ENCODE measurements at places on chromosomes 7 and 10.

- DNase-seq, result no peak
Measured at GRCh38 chr7:5758753-5759335, 22.6 kb downstream of the RNF216 start.

GRCh38 chr10:127117125-127117524 lies 79.3 kb downstream of the INSYN2A start:
- no peak for DNase-seq

DNA sequence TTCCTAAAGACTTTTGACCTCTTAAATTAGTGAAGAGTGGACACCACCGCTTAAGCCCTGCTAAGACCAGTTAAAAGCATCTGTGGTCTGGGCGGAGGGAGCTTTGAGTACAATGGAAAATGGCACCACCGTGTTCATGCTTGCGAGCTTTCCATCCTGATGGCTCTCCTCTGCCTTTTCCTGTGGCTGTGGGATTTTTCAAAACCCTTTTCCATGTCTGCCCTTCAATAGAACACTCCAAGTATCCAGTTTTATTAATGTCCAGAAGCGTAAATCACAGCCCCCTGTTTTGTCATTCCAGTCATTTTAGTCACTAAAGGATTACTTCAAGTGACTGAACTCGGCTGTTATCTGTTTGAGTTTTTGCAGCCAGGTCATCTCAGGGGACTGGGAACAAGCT lies 181.8 kb downstream of the MGMT start:
- no peak for DNase-seq

- no peak for DNase-seq
Measured at GRCh38 chr7:104903846-104904245, 110.2 kb upstream of the KMT2E start.

- no peak for DNase-seq
Measured at GRCh38 chr10:97494863-97495506, 3.2 kb downstream of the MMS19 start.

- DNase-seq, result no peak
Measured at GRCh38 chr10:94005050-94005449, 11.3 kb downstream of the PLCE1 start.

DNA sequence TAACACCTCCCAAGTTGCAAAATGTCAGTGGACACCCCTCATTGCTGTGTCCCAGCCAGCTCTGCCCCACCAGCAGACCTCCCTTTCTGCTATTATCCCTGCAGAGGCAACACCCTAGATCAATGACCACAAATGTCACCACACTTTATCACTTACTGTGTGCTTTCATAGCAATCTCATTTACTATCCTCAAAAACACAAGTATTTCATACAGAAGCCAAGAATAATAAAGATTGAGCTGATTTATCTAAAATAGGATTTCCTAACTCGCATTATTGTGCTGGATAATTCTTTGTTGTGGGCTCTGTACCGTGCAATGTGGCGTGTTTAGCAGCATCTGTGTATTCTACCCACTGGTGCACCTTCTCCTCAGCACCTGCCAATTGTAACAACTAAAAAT lies 13.2 kb upstream of the ABCB5 start:
- DNase-seq, result no peak

GRCh38 chr7:121081327-121081936 lies 92.9 kb downstream of the CPED1 start:
- DNase-seq, result no peak

- DNase-seq, result no peak
Measured at GRCh38 chr10:72277340-72277995, 3.7 kb downstream of the DDIT4 start.

DNA sequence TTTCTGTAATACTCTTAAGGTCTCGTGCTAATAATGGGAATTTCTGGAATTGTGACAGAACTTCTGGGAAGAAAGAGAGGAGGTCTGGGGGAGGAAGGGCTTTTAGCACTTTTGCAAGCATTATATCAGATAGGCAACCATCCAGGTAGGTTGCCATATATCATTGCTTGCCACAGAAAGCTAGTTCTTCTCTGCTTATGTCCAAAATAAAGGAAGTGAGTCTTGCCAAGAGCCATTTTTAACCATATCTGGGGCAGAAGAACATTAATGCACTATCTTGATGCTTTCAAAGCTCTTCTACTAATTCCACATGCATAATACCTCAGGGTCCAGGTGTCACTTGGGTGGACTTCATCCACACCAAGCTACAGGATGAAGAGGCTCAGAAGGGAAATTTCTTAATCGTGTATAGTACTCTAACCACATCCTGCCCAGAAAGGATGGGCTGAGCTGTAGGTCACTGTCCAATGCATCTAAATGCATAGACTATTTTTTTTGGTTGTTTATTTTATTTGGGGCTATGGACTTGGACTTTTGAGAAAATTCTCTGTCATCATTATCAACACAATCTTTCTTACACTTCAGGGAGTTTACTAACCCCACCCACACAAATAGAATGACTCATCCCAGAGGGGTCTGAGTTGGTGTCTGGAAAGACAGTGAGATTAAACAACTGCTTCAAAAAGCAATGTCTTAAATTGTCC lies 68.9 kb upstream of the ADO start:
- DNase-seq, result no peak

GRCh38 chr7:128399991-128400390 lies 9.8 kb downstream of the IMPDH1 start:
- DNase-seq, result no peak

DNA sequence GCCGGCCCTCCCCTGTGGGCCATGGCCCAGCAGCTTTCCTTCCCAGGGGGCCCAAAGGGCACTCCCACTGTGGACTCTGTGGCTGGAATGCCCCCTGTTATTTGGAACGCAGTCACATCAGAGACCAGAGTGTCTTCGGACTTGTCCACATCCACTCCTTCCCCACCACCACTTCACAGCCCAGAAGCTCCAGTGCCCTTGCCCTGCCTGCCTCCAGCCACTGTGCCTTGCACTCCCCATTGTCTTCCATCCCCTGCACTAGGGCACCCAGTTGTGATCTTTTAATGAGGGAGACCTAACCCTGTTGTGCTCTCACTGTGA lies 19.4 kb downstream of the INSIG1 start:
- DNase-seq, result no peak

GRCh38 chr10:78196964-78197363 lies 163.3 kb downstream of the RPS24 start:
- DNase-seq, result no peak

GRCh38 chr7:66453340-66453739 lies 175.3 kb upstream of the KCTD7 start:
- DNase-seq, result no peak

DNA sequence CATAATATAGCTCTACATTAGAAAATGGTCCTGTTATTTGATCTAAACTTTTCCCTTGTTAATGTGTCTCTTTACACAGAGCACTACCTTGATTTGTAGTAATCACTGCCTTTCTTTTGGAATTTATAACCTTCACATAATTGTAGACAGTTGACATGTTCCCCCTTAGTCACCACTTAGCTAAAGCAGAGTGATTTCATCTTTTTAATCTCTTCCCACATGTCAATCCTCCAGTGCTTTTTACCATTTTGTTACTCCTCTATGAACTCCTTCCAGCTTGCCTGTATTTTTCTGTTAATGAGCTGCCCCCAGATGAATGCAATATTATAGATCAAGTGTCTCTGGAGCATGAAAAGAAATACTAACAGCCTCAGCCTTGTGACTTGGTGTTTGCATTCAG lies 2.6 kb upstream of the PPP1R3A start:
- no peak for DNase-seq

DNA sequence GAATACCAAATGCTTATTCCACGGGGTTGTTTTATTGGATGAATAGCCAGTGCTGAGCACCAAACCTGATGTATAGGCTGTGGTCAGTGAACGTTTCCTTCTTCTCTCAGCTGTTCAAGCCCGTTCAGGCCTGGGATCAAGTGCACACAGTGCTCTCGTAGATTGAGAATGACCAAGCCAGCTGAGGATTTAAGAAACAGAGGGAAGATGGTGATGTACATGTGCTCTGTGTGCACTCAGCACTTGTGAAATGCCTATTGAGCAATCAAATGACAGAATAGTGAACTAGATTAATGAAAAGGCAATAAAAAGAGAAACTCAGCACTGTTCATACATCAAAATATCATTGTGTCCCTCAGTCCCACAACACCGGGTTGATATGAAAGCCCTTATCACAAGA lies 302.5 kb downstream of the BMPER start:
- no peak for DNase-seq

GRCh38 chr7:84876061-84876821 lies 310.6 kb downstream of the SEMA3D start:
- no peak for DNase-seq

DNA sequence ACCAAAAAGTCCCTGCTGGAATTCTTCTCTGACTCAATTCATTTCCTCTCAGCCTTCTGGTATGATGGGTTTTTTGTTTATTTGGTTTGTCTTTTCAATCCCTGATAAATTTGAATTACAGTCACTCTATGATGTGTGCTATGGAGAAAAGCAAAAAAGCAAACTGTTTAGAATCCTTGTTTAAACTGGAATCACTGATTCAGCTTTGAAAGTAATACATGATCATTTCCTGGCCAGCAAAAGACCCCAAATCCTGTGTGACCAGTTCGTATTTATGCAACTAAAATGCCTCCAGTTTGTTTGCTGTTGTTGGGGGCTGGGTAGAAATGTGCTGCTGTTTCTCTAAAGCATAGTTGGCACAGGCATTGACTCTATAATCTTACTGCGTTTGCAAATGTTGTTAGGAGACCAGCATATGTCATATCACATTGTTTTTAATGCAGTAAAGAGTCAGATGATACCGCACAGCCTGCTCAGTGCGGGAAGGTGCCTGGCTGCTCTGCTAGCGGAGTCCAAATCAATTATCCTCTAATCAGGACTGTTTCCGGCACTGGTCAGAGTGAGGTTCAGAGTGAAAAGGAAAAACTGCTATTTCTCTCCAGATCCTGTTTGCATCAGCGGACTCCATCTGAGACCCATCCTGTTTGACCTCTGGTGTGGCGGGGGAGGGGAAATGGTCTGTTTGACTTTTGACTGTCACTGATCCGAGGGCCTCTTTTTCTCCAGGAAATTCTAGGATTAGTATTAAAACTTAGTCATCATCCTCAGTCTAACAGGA lies 40.6 kb upstream of the ADD3 start:
- no peak for DNase-seq

DNA sequence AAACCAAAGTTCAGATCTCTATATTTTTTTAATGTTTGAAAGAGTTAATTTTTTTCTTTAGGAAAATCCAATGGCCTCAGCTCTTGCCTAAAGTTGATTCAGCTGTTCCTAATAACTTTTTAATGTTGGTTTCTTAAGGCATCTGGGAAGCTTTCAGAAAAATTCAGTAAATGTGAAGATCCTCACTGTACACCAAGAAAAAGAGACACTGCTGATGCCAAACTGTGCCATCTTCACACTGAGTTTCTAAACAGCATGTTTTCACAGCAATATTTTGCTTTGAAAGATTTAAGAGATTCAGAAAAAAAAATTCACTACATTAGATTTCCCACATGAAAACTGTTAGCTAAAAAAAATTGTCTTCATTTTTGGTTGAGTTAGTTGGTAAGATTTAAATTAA lies 249.4 kb downstream of the NEBL start:
- DNase-seq, result no peak

GRCh38 chr10:3031490-3031889 lies 35.9 kb upstream of the PFKP start:
- DNase-seq, result no peak

GRCh38 chr7:17371671-17372524 lies 73.4 kb downstream of the AHR start:
- DNase-seq, result no peak

GRCh38 chr10:48520594-48520993 lies 84.3 kb downstream of the ARHGAP22 start:
- no peak for DNase-seq

- no peak for DNase-seq
Measured at GRCh38 chr7:15560968-15561367, 847 bp downstream of the AGMO start.

All from stimulated activated CD8-positive, alpha-beta memory T cell treated with anti-CD3 and anti-CD28 coated beads, Interleukin-7, amount 100 ng/mL, for 24 hours (primary cell).